Lower lobe of right lung (tissue), 2 donors: ENCODE measurements at places on chromosomes 13 and 19. TPM values are rescaled to one million over a fixed set of nuclear protein-coding genes. Genes with fewer than 3 reads are reported as not detected.
A peak's percentile ranks its signal among the peaks of the same experiment; 100 is the strongest.

The ZNF846 gene
- 14.7 TPM for total RNA-seq

The ERICH6B gene
- not detected for total RNA-seq

The POU2F2 gene
- total RNA-seq, result 6.1 TPM

The CD33 gene
- 32.0 TPM for total RNA-seq

The SERPINE3 gene
- total RNA-seq, result not detected

The TBCB gene
- total RNA-seq, result 90.2 TPM

The SERTM1 gene
- total RNA-seq, result 5.0 TPM

The HMG20B gene
- total RNA-seq, result 60.9 TPM

The NLRP9 gene
- total RNA-seq, result not detected

The STARD13 gene
- 61.0 TPM for total RNA-seq

The SPRED3 gene
- total RNA-seq, result 0.62 TPM

DNA sequence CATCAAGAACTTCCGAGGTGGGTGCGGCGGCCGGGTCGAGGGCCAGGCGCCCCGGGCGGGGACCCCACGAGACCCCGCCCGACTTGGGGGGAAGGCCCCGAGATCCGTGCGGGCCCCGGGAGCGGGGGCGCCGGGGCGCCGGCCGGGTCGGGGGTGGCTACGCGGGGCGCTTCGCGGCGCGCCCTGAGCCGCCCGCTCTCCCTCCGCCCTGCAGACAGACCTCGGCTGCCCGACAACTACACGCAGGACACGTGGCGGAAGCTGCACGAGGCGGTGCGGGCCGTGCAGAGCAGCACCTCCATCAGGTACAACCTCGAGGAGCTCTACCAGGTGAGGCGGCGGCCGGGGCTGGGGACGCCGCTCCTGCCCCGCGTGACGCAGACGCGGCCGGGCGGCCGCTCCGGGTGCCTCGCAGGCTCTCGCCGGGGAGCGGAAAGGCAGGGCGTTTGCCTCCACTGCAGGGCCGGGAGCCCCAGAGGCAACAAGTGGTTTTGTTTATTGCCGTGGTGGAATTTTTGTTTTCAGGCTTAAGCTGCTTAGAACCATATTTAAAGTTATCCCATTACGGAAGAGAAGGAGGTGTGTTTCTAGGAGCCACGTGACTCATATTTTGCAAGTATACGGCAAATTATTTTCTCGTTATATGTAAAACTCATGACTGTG lies 477 bp downstream of the CUL4A start:
- DNase-seq, result peak; percentile 80

- no peak for DNase-seq
These were observed 897 bp downstream of the GPR4 start for GRCh38 chr19:45601115-45601514.

- peak; percentile 14 for DNase-seq
These were observed 8.2 kb downstream of the CCNE1 start for GRCh38 chr19:29819986-29820385.

GRCh38 chr19:57465680-57466381 lies 8.9 kb upstream of the VN1R1 start:
- DNase-seq, result no peak

- DNase-seq, result no peak
These were observed 31.8 kb upstream of the USE1 start for GRCh38 chr19:17183271-17183761.

- peak; percentile 51 for DNase-seq
These were observed 47.5 kb downstream of the WASF3 start for GRCh38 chr13:26604784-26605545.

DNA sequence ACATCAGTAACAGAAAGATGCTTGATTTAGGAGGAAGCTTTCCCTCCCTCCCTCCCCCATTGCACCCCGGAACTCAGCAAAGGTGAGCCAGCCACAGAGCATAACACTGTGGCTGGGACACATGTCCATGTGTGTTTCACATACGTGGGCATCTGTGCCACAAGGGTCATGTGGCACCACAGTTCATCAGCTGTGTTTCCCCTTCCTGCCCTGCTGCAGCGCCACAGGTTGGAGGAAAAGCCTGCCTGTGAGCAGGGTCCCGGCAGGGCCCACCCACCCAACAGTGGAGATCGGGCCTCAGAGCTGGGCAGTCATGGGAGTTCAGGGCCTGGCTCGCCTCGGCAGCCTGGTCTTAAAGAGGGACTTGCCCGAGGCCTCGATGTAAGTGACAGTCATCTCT lies 2.8 kb downstream of the ACP5 start:
- DNase-seq, result no peak

DNA sequence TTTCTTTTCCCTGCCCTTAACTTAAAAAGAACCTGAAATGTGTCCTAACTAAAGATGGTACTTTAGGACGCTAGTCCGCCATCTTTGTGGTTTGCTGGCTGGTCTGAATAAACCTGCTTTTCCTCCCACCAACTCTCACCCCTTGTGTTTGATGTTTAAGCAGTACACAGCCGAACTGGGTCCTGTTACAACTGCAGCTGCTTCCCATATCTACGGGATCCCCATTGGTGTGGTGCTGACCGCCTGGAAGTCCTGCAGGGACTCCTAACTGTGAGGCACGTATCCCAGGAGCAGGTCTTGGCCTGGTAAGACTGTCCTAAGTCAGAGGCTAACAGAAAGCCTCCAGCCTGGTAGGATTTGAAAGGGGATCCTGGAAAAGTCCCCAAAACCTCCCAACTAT lies 40.9 kb upstream of the VSTM2B start:
- DNase-seq, result peak; percentile 14

GRCh38 chr13:32267836-32268439 lies 47.2 kb downstream of the ZAR1L start:
- no peak for DNase-seq

- DNase-seq, result peak; percentile 58
These were observed 579 bp downstream of the CPT1C start for GRCh38 chr19:49691243-49692146.

- DNase-seq, result no peak
These were observed 47.9 kb upstream of the EPHX3 start for GRCh38 chr19:15280048-15280725.

DNA sequence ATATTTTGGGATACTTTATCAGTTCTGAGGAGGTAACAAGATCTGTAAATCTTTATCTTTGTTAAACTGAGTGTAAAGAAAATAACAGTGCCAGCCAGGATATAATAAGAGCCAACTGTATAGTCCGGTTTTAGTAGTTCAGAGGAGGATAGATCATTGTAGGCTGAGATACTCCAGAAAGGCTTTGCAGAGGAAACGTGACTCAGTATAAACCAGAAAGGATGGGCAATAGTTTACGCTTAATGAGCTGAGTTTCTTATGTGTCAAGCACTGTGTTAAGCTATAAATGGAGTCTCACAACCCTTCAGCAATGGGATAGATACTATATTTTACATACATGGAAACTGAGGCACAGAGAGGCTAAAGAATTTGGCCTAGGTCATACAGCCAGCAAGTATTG lies 3.8 kb downstream of the RFXAP start:
- no peak for DNase-seq

- DNase-seq, result no peak
These were observed 62.8 kb upstream of the STARD13 start for GRCh38 chr13:33348366-33348765.

- DNase-seq, result no peak
These were observed 6.9 kb downstream of the TIMM29 start for GRCh38 chr19:10935371-10936059.

- DNase-seq, result peak; percentile 94
These were observed 703 bp upstream of the PLEKHG2 start for GRCh38 chr19:39411832-39412099.

DNA sequence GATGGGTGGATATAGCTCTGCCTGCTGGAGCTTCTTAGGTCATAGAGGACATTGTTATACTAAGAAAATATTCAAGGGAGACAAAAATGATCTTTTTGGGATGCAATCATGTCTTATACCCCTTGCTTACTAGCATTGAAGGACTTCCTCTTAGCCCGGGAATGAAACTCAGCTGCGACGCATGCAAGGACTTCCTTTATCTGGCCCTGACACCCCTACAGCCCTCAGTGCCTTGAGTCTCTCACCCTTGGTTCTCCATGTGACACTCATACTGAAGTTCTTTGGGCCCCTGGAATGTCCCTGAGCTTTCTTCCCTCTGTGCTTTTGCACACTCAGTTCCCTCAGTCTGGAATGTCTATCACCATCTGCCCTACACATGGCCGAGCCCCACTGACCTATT lies 72.5 kb upstream of the MTIF3 start:
- DNase-seq, result no peak

DNA sequence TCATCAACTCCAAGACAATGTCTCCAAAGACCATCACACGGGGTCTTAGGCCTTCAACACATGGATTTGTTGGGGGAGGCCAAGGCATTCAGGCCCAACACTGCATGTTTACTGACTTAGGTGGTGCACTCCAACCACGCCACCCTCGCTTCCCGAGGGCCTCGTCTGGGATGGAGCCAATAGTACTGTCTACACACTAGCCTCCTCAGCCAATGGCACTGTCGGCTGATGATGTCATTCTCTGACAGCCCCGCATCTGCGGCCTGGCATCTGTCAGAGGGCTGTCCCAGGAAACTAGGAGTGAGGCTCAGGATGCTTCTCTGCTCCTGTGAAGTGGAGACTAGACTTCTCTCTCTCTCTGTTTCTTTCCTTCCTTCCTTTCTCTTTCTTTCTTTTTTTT lies 96.6 kb downstream of the TEX26 start:
- DNase-seq, result no peak

- DNase-seq, result no peak
These were observed 7.4 kb downstream of the BCAM start for GRCh38 chr19:44816301-44816700.

GRCh38 chr19:6779206-6779605 lies 6.7 kb downstream of the VAV1 start:
- DNase-seq, result no peak

DNA sequence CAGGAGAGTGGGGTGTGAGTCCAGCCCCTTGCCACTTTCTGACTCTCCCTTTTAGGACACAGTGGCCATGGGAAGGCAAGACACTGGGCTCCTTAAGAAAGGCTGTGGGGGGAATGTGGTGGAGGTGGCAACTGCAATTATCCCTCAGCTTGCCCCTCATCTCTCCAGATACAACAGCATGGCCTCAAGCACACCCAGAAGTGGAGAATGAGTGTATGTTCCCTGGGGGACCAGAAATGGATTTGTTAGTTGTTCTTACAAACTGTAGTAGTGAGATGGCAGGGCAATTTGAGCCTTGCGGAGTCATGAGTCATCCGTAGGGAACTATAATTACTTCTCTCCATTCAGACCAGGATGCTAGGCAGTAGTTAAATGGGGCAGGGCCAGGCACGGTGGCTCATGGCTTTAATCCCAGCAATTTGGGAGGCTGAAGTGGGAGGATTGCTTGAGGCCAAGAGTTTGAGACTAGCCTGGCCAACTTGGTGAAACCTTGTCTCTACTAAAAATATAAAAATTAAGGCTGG lies 25.6 kb upstream of the CXCL17 start:
- DNase-seq, result no peak
